ENCODE measurements at places on chromosomes 2 and 18.

GRCh38 chr2:207257251-207258250 is 91.8 kb upstream of the KLF7 start:
- no peak for DNase-seq

DNA sequence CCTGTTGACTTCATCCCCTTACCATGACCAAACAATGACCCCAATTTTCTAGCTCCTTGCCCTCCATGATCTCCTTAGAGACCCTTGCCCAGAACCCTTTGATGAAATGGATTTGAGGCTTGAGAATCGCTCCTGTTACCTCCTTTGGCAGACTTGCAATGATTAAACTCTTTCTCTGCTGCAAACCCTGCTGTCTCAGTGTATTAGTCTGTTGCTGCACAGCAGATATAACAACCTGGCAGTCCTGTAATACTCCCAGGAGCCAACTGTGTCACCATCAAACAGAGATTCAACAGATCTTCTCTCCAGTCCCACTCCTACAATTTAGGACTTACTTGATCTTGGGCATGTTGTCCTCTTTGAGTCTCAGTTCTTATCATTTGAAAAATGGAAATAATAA is 242.9 kb downstream of the HRH4 start:
- DNase-seq = no peak

DNA sequence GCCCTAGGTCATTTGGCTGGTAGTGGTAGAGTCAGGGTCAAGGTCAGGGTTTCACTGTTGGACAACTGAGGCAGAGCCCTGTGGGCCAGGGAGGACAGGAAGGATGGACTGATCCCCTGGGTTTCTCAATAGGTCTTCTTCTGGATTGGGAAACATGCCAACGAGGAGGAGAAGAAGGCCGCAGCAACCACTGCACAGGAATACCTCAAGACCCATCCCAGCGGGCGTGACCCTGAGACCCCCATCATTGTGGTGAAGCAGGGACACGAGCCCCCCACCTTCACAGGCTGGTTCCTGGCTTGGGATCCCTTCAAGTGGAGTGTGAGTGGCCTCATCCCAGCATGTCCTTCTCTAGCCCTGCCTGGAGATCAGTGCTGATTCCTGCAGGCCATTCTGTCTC is 18.1 kb downstream of the VIL1 start:
- no peak for DNase-seq

GRCh38 chr2:178200331-178200730 is 6.0 kb downstream of the OSBPL6 start:
- no peak for DNase-seq

DNA sequence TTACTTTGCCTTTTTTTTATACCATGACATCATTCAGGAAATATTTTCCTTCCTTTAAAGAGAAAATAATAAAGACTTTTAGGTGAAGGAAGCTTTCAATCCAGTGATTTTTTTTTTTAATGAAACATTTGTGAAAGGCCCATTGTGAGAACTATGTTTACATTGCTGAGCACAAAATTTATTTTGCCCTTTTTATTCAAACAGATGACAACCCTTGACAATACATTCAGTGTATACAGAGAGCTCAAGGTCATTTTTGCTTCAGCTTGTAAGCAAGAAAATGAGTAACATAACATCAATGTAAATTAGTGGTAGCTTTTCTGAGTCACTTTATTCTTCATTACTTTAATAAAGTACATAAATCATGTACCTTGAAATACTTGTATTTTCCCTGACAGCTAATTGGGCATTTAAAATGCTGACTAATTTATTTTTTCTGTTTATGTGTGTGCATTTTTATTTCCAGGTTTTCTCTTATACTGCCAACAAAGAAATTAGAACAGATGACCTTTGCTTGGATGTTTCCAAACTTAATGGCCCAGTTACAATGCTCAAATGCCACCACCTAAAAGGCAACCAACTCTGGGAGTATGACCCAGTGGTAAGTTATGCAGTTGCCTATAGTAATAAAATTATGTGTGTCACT is 121.6 kb downstream of the GALNT1 start:
- DNase-seq = no peak

- no peak for DNase-seq
Measured at GRCh38 chr2:39202639-39203369, 41.0 kb downstream of the CDKL4 start.

- DNase-seq = no peak
Measured at GRCh38 chr2:14761118-14761517, 128.6 kb downstream of the LRATD1 start.

DNA sequence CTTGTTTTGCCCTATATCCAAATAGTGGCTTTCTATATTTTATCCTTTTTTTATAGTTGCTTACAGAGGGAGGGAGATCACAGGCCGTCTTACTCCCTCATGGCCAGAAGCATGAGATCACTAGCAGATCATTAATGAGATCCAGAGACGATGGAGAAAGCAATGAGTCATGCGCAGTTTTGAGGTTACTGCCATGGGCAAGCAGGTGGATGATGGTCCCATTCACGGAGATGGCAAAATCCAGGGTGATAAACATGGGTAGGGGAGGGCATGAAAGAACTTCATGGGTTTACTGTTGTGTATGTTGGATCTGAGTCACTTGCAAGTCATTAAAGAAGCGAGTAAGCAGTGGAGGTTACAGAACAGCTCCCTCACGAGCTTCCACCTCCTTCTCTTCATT is 60.4 kb downstream of the C18orf63 start:
- no peak for DNase-seq

- DNase-seq = no peak
Measured at GRCh38 chr2:168602846-168603401, 146.9 kb downstream of the CERS6 start.
